ENCODE measurements at places on chromosomes 6 and 20.

- no peaks in the 10 kb centered on the region for H3K4me1 ChIP-seq
- no peaks in the 10 kb centered on the region for H3K36me3 ChIP-seq
- H3K27ac ChIP-seq = no peak overlapping the region
- H3K4me3 ChIP-seq = no peak overlapping the region
Observed at GRCh38 chr6:48837744-48838143, 625.3 kb downstream of the MMUT start.

DNA sequence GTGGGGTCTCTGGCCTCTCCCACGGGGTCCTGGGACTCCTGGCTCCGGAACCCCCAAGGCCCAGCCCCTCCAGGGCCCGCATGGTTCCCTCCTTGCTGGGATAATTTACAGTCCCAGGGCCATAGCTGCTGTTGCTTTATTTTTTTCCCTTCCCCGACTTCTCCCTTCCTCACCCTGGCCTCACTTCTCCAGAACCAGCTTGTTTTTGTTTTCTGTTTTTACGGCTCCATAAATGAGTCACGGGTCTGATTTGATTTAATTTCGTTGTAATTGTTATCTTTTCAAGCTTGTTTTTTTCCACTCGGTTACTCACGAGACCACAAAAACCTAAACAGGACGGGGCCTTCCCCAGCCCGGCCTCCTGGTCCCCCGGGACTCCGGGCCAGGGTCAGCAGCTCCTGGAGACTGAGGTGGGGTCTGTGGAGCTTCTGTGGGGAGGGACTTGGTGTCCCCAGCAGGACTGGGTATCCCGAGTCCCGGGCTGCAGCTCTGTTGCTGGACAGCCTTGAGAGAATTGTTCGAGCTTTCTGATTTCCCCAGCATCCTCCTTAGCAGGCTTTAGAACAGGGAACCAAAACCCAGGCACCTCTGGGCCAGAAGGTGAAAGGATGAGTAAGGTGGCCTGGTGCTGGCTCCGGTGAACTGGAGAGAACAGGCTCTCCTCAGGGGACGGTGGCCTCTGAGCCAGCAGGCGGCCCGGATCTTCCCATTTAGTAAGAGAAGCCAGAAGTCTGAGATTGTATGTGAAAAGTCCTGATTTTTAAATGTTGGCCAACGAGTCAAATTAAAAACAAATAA lies 94.9 kb downstream of the CEBPB start:
- no peak overlapping the region for H3K4me3 ChIP-seq
- no peak for DNase-seq
- peaks cover 30% of the 10 kb centered on the region for H3K27me3 ChIP-seq
- H3K4me1 ChIP-seq = peaks cover 17% of the 10 kb centered on the region
- H3K27ac ChIP-seq = no peak overlapping the region
- H3K36me3 ChIP-seq = no peaks in the 10 kb centered on the region

DNA sequence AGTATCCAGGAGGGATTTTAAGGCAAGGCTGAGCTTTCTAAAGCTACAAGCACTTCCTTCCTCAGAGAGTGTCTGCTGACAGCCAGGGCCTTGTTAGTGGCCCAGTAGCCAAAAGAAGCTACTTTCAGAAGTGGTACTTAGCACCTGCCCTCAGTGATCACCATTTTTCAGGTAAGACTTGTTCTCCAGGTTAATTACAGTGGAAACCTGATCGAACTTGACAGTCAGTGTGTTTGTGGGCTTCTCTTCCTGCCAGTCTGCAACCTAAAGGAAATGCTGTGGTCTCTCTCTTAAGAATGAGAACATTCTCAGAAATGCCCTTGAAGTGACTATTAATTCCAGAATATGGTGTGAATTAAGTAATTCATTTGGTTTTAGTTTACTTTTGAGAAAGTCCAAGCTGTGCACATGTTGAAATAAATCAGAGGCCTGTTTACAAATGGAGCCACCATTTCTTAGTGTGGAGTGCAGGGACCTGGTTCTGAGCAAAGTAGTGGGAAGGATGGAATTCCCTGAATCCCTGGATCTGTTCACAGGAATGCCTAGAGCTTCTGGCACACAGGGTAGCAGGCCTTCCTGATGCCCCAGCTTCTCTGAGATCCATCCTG lies 185.3 kb upstream of the AGPAT4 start:
- no peak overlapping the region for H3K27ac ChIP-seq
- H3K4me3 ChIP-seq = no peak overlapping the region
- no peaks in the 10 kb centered on the region for H3K4me1 ChIP-seq

DNA sequence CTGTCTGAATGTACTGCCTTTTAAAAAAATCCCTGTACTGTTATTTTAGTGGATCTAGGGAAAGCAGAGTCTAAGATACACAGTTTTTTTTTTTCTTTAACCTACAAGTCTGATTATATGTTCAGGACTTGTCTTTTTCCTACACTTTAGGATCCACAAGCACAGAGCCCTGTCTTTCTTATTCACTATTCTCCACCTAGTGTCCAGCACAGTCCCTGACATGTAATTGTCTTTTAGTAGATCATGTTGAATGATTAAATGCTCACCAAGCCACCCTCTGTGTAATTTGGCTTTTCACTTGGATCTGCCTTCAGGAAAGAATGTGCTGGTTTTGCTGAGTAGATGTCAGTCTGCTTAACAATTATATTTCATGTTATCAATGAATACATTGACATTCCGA lies 35.8 kb upstream of the YWHAB start:
- H3K27me3 ChIP-seq = peaks cover 52% of the 10 kb centered on the region
- no peak overlapping the region for H3K4me3 ChIP-seq
- no peak overlapping the region for H3K27ac ChIP-seq

- H3K36me3 ChIP-seq = peaks cover 3% of the 10 kb centered on the region
- DNase-seq = peak; percentile 29
- H3K4me3 ChIP-seq = no peak overlapping the region
- no peak overlapping the region for H3K27ac ChIP-seq
Observed at GRCh38 chr6:143940011-143940597, 68.0 kb downstream of the PLAGL1 start.

DNA sequence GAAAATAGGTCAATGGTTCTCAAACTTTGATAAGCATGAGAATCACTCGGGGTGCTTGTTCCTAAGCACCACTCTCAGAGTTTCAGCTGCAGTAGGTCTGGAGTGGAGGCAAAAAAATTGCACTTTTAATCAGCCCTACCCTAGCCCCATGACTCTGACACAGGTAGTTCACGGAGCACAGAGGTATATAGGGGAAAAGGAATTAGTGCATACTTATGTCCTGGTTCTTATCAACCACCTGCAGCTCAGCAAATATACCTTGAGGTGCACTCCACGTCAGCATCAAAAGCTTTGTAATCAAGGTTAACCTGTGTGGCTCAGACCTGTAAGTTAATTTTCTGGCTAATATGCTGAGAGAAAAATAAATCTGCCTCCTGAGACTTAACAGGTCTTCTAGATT lies 138.8 kb upstream of the HMGN3 start:
- no peak overlapping the region for H3K4me3 ChIP-seq
- H3K27me3 ChIP-seq = no peaks in the 10 kb centered on the region
- H3K27ac ChIP-seq = no peak overlapping the region
- H3K36me3 ChIP-seq = no peaks in the 10 kb centered on the region

DNA sequence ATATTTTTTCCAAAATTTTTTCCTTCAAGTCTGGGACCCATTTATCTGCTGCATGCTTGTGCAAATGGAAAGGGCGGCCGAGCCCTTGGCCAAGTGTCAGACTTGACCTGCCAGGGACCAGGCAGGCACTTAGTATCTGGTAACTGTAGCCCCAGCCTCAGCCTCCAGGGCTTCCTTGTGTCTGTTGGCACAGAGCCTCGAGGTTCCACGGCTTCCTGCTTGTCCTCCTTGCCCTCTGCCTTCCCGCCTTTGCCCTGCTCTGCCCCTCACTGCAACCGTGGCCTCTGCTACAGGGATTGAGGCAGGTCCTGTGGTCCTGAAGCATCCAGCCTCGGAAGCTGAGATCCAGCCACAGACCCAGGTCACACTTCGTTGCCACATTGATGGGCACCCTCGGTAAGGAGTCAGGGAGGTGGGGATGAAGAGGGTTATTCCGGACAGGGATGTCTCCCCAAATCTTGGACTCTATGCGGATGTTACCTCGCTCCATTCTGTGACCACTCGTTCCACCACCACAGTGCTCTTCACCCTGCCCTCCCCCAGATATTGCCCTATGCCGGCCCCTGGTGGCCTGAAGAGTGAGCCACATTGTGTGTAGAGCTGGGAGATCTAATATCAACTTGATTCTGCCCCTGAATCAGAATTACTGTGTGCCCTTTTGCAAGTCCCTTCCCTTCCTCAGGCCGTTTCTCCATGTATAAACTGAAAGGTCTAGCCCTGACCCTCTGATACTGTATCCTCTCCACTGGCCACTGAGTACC lies 41.5 kb upstream of the SRF start:
- H3K4me1 ChIP-seq = no peaks in the 10 kb centered on the region
- no peak overlapping the region for H3K4me3 ChIP-seq
- peaks cover 12% of the 10 kb centered on the region for H3K27me3 ChIP-seq
- no peak for DNase-seq
- no peaks in the 10 kb centered on the region for H3K36me3 ChIP-seq

GRCh38 chr20:8427419-8428040 lies 295.5 kb downstream of the PLCB1 start:
- H3K27ac ChIP-seq = no peak overlapping the region
- no peak for DNase-seq
- H3K4me1 ChIP-seq = peaks cover 28% of the 10 kb centered on the region
- no peak overlapping the region for H3K4me3 ChIP-seq
- H3K36me3 ChIP-seq = no peaks in the 10 kb centered on the region
- no peaks in the 10 kb centered on the region for H3K27me3 ChIP-seq

DNA sequence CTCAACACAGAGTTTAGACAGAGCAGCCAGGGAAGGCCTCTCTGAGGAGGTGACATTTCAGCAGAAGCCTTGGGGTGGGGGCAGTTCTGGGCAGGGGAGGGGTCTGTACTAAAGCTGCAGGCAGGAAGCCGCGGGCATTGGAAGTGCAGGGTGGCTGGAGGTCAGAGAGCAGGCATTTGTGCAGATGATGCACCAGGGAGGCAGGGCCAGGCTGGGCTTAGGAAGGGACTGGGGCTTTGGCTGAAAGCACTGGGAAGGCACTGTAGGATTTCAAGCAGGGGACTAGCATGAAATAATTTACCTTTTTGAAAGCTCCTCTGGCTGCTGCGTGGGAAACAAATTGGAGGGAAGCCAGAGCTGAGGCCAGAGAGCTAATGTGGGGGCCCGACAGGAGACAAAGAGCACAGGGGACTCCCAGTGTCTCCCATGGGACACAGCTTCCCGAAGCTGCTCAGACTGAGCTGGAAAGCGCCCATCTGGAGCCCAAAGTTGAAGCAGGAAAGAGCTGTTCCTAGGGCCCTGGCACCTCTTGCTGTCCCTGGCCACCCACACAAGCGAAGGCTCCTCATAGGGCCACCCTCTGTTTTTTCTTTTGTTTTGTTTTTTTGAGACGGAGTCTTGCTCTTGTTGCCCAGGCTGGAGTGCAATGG lies 19.3 kb downstream of the ADA start:
- H3K27ac ChIP-seq = no peak overlapping the region
- H3K4me3 ChIP-seq = no peak overlapping the region
- no peak for DNase-seq
- peaks cover 46% of the 10 kb centered on the region for H3K36me3 ChIP-seq

Measured in central memory CD8-positive, alpha-beta T cell (primary cell).